ENCODE measurements at places on chromosomes 16 and 17.

- DNase-seq = no peak
Measured at GRCh38 chr17:73324160-73324475, 12.3 kb upstream of the CDC42EP4 start.

- DNase-seq = no peak
Measured at GRCh38 chr16:50381679-50382440, 13.1 kb upstream of the BRD7 start.

DNA sequence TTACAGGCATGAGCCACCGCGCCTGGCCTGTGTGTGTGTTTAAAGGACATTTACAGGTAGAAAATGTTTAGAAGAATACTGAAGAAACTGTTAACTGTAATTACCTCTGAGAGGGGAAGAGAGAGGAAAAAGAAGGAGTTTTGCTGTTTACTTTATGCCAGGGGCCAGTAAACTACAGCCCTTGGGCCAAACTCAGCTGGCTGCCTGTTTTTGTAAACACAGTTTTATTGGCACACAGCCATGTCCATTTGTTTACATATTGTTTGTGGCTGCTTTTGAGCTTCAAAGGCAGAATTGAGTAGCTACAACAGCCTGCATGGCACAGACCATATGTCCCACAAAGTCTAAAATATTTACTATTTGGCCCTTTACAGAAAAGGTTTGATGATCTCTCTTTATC, 76.4 kb downstream of the GPR139 start:
- DNase-seq = no peak

DNA sequence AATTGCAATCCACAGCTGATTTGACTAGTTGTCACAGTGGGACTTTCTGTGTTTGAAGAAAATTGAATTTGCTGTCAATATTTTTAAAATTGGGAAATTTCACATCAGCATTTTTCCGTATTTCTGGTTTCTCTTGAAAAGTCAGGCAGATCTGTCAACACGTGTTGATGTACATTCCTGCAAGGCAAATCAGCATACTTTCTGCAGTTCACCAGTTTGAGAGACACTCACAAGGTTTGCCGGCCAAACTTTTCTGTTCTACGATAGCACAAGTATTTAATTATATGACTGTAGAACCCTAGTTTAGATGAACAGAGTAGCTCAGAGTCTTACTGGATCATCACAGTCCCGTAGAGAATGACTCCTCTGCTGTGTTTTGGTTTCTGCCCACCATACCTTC, 102.0 kb downstream of the ADAMTS18 start:
- DNase-seq = peak; percentile 17

GRCh38 chr17:40462343-40463121, 19.3 kb downstream of the IGFBP4 start:
- no peak for DNase-seq

- DNase-seq = no peak
Measured at GRCh38 chr17:77140878-77141767, at the start of gene SEC14L1. Gene SEC14L1, plus strand, starts transcription at chr17:77140969. Its CDS starts 2,628 bp downstream, at chr17:77143597.

DNA sequence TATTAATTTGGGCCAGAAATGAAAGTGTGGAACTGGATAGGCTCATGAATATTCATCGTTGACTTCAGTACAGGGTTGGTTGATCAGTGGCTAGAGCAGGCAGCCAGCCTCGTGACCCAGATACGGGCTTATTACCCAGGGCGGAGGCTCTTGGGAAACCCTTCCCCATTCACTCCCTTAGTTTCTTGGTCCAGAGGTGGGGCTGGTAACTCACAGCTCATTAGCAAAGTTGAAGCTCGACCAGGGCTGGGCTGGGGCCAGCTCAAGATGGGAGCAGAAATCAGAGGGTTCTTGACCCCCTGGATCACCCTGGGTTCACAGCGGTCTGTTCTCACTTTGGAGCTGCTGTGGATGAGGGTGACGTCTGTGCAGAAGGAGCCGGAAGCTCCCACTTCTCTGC, 44.6 kb upstream of the GSE1 start:
- DNase-seq = no peak

DNA sequence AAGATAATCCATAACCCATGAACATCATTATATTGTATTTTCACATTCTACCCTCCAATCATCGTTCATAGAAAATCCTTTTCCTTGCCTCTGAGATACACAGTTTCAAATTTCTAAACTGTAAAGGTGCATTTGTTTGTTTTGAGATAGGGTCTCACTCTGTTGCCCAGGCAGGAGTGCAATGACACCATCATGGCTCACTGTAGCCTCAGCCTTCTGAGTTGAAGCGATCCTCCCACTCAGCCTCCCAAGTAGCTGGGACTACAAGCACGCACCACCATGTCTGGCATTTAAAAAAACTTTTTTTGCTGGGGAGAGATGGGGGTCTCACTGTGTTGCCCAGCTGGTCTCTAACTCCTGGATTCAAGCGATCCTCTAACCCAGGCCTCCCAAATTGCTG, 58.1 kb upstream of the TOB1 start:
- no peak for DNase-seq

DNA sequence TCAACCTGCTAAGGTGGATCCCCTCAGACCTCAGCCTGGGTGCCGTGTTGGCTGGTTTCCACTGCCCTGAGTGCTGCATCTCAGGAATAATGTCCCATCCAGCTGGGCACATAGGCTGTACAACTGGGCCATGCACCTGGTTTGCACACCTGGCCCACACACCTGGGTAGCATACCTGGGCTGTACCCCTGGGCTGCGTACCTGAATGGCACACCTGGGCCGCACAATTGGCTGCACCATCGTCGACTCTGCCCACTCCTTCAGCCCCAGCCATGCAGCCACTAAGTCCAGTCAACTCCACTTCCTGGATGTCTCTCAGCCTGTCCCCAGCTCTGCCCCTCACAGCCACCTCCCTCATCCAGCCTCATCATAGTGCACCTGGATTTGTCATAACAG, 7.9 kb downstream of the SLC5A10 start:
- DNase-seq = no peak

DNA sequence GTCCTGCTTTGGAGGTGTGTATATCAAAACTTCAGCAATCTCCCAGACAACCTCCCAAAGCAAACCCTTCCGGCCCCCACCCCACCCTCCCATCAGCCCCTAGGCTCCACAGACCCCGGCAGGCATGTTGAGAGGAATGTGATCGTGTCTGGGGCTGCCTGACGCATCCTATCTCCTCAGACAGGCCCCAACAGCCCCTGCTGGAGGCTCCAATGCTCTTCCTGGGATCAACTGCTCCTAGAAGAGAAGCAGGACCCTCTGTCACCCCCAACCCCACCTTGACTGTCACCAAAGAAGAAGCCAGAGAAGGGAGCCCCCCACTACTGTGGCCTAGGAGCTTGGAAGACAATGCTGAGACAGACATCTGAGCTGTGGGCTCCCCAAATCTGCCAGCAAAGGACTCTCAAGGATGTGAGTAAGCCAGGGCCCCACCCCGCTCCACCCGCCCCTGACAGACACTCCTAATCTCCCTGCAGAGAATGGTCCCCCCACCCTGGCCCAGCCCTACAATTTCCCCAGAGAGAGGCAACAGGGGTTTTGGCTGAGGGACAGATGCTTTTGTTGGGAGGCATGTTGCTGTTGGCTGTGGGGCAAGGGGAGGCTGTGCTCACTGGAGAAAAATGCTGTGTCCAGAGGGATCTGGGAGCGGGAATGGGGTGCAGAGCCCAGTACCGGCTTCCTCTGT, 1.6 kb upstream of the KRT14 start:
- no peak for DNase-seq

- no peak for DNase-seq
Measured at GRCh38 chr16:11401161-11402050, 56.1 kb downstream of the RMI2 start.

GRCh38 chr16:81142864-81143263, 46.7 kb upstream of the GCSH start:
- no peak for DNase-seq

DNA sequence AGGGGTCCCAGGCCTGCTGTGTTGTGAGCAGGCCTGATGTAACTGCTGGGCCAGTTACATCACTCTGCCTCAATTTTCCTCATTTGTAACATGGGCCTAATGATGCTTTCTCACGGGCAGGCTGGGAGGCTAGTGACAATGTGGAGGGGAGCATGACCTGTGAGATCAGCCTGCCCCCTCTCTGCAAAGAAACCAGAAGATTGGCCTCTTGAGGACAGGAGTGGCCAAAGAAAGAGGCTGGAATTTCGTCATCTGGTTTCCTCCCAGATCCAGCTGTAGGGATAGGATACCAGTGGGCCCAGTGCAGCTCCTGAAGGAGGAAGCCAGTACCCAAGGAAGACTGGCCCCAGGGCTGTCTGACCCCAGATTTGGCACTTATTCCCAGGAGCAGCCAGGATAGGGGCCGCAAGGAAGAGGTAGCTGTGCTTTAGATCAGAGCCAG, 615 bp upstream of the SREBF1 start:
- peak; percentile 40 for DNase-seq

DNA sequence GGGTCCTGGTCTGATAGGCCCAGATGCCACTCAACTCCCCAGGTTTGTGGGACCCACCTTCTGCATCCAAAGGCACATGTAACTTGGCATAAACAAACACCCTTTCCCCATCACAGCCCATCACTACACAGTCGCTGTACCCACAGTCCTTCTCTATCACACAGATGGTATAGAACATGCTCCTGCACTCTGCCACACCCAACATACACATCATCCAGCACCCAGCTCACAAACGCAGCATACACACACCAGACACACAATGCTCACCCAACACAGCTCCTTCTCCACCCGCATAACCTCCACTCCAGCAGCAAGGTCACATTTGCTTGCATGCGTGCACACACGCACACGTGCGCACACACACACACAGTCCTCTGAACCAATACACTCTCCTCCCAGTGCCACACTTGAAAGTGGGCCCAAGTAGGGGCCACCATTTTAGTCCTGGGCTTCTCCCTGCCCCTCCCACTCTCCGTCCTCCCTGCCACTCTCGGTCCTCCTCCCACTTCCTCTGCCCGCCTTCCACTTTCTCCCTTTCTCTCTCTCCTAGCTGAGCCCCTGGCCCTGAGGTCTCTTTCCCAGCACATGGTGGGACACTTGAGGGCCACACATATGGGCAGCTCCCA, 8.5 kb upstream of the TMEM92 start:
- DNase-seq = no peak

DNA sequence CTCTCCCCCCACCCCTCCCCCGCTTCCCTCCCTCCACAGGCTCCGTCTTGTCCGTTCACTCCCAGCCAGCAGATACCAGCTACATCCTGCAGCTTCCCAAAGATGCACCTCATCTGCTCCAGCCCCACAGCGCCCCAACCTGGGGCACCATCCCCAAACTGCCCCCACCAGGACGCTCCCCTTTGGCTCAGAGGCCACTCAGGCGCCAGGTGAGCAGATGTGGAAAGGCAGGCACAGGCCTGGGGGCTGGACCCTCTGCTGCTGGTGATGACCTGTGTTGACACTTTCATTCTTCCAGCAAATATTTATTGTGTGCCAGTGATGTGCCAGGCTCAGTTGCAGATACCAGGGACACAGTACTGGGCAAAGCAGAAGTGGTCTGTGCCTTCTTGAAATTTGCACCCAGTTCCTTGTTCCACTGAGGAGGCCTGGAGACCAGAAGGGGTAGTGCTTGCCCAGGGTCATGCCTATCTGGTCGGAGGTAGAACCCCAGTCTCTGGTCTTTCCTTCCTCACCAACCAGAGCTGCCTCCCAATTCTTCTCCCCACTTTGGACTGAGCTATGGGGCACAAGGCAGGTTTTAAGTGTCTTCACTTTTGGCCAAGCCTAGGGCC, 10.3 kb upstream of the ABCC3 start:
- DNase-seq = no peak

GRCh38 chr16:50276326-50276640, 9.9 kb downstream of the ADCY7 start:
- DNase-seq = no peak

DNA sequence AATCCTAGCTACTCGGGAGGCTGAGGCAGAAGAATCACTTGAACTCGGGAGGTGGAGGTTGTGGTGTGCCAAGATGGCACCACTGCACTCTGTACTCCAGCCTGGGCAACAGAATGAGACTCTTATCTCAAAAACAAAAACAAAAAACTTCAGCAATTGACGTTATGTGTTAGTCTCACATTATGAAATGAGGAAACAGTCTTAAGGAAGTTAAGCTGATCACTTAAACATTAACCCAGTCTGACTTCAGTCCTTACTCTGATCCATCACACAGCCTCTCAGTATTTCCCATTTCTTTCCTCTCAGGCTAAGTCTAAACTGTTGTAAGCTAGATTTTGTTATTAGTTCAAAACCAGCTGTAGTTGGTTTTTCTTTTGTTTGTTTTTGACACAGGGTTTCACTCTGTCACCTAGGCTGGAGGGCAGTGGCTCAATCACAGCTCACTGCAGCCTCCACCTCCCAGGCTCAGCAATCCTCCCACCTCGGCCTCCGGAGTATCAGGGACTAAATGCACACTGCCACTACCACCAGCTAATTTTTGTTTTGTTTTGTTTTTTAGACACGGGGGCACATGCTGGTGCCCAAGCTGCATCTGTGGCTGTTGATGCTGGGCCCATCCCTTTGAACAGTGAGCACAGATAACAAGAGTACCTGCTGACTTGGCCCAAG, 6.3 kb downstream of the JPT1 start:
- DNase-seq = no peak

- no peak for DNase-seq
Measured at GRCh38 chr17:61416211-61416539, 16.5 kb downstream of the TBX2 start.

- DNase-seq = no peak
Measured at GRCh38 chr16:336269-336668, 16.3 kb downstream of the AXIN1 start.
